Stimulated activated CD4-positive, alpha-beta T cell treated with anti-CD3 and anti-CD28 coated beads, Interleukin-12 subunit alpha, Interleukin-12 subunit beta, amount 100 ng/mL, for 4 hours (primary cell): ENCODE measurements at places on chromosomes 1 and 21.

GRCh38 chr1:183652107-183652506 lies 1.0 kb downstream of the APOBEC4 start:
- DNase-seq, result no peak

- DNase-seq, result no peak
Observed at GRCh38 chr1:164846731-164847691, 288.0 kb downstream of the PBX1 start.

GRCh38 chr1:27561124-27561899 lies 42.6 kb downstream of the AHDC1 start:
- no peak for DNase-seq

- DNase-seq, result no peak
Observed at GRCh38 chr1:94026619-94027380, 94.1 kb downstream of the ABCA4 start.

GRCh38 chr1:181184621-181185020 lies 96.1 kb downstream of the IER5 start:
- no peak for DNase-seq

DNA sequence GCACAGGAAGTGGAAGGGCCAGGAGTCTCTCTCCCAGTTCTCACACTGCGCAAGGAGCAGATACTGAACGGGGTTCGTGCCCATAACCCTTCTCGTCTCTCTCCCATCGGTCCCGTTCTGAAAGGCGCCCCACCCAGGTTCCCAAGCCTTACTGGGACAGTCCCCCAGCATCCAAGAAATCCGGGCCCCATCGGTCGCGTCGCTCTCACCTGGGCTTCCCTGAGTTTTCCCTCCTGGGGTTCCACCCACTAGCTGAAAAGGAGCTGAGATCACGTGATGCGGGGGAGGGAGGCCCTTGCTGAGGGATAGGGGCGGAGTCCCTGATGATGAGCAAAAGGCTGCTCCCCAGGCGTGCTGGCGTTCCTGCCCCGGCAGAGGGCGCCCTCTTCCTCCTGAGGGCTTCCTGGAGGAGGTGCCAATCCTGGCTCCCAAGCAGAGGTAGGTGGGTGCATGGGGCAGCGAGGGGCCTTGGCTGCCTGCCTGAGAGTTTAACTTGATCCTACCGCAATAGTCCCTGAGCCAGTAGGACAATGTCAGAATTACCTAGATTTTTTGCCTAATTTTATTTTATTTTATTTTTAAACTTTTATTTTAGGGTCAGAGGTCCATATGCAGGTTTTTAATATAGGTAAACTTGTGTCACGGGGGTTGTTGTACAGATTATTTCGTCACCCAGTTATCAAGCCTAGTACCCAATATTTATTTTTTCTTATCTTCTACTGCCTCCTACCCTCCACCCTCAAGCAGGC lies at the start of gene SPOCD1:
Gene SPOCD1, minus strand, starts transcription at position 271 of the 749 bp plus-strand sequence. CDS start 689 bp downstream, outside the sequence.
- peak; percentile 81 for DNase-seq

- no peak for DNase-seq
Observed at GRCh38 chr1:39841429-39841828, 41.9 kb downstream of the TRIT1 start.

- no peak for DNase-seq
Observed at GRCh38 chr21:17903029-17903806, 84.1 kb upstream of the C21orf91 start.

DNA sequence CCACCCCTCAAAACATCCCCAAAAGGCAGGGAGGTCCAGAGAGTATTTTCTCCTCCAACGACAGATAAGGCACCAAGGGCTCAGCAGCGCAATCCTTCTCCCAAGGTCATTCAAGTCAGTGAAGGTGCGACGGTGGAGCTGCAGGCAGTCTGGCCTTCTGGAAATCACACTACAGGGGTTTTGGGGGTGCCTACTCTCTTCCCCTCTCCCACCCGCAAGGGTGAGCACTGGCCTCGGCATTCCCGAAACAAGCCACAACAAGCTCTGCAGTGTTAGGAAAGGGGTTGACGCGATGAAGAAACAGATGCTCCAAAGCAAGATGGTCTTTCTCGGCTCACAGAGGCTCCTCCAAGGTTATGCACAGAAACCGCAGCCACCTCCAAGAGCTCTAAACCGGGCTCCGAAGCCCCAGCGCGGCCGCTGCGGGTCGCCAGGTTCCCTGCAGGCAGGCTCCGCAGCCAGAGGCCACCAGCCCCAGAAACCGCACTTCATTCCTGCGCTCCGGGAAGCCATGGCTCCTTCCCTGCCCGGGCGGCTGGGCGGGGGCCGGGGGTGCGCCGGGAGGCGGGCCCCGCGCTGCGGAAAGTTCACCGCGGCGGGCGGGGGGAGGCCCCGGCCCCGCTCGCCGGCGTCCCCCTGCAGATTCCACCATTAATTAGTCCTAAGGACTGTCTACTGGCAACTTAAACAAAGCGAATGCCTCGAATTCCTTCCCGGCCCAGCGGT lies 1.1 kb downstream of the LUZP1 start:
- no peak for DNase-seq

DNA sequence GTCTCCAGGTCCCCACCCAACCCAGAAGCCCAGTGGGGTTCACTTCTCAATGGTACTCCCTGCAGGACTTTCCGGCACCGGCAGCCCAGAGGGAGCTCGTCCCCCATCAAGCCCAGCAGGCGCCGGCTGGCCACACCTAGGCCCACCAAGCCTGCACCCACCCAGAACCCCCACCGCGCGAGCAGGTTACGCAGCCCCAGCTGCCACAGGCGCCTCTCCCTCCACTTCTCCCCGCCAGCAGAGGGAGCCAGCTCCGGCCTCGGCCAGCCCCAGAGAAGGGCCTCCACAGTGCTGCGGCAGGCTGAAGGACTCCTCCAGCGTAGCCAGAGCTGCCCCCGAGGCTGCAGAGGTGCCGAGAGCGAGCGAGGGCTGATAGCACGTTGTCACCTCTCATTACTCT lies 722.3 kb downstream of the PLA2G4A start:
- DNase-seq, result no peak

DNA sequence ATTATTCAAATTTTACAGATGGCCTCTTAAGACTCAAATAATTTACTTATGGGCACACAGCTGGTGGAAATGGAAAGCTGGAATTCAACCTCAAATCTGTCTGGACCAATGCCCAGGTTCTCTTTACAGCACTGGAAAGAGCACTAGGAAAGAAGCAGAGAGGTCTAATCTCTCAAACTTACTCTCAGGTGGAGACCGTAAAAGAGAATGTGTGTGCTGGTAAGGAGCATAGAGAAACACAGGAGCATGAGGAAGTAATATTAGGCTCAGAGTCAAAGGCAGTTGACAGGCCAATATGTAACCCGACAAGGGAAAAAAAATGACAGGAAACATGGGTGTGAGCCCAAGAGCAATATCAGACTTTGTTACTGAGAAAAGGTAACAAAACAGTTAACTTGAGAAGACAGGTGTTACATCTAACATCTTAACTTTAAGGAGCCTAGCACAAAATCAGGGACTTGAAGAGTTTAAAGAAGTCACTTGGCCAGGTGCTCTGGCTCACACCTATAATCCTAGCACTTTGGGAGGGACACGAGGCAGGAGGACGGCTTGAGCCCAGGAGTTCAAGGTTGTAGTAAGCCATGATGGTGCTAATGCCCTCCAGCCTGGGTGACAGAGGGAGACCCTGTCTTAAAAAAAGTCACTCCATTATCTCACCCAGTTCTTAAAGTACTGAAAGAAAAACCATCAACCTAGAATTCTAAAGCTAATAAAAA lies 20.7 kb downstream of the PPP1R15B start:
- DNase-seq, result no peak

DNA sequence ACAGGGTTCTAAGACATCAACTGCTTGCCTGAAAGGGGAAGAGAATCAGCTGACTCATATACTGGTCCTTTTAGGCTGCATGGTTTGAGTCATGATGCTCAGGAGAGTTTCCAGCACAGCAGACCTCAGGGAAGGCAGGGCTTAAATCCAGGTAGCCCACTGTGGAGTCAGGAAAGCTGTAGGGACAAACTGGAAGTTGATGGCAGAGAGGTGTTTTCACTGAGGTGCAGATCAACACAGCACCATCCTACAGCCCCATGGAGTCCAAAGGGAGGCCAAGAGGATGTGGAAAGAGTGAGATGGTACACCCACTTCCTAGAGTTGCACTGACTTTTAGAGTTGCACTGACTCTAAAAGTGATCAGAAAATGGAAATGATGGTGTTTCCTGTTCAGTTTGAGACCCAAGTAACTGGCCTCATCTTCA lies 252.4 kb upstream of the DUSP10 start:
- DNase-seq, result peak; percentile 11

- peak; percentile 55 for DNase-seq
Observed at GRCh38 chr1:205344066-205344928, 12.4 kb downstream of the KLHDC8A start.

DNA sequence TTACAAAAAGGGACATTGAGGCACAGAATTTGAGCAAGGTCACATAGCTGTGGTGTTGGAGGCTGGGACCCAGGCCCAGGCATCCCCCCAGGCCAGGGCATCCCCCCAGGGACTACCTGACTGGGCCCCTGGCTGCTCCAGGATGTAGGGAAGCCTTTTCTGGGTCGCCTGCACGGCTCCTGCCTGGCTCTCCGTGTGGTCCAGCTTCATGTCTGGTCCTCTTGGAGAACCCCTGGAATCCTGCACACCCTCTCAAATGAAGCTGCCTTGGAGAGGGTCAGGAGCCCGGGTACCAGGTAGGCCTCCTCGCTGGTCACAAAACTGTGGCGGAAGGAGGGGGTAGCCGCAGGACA lies 919 bp upstream of the CELSR2 start:
- no peak for DNase-seq

DNA sequence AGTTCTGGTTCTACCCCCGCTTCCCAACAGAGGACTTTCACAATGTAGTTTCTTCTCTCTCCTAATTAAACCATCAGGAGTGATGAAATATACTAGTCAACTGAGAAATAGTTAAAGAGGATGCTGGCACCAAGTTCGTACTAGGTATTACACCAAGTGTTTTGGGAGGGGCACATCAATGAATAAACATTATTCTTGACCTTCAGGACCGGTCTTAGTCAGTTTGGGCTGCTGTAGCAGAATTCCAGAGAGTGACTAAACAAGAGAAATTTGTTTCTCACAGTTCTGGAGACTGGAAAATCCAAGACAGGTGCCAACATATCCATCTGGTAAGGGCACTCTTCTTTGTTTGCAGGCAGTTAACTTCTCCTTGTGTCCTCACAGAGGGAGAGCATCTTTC lies 103.8 kb downstream of the SPATA17 start:
- no peak for DNase-seq

DNA sequence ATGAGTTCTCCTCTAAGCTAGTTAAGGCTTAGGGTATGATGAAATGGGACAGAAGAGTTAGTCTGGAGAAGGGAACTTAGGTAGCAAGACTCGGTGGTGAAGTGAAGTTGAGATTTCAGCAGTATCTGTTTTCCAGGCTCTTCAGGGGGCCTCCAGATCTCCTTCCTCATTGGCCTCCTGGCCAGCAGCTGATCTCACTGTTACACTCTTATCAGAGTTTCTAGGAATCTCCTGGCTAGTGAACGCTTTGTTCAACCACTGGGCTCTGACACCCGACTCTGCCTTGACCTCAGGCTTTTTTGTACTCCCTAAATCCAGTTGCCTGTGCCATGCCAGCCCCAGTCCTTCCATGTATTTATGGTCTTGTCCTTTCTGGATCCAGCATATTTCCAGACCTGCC lies 311.0 kb downstream of the ASTN1 start:
- no peak for DNase-seq

DNA sequence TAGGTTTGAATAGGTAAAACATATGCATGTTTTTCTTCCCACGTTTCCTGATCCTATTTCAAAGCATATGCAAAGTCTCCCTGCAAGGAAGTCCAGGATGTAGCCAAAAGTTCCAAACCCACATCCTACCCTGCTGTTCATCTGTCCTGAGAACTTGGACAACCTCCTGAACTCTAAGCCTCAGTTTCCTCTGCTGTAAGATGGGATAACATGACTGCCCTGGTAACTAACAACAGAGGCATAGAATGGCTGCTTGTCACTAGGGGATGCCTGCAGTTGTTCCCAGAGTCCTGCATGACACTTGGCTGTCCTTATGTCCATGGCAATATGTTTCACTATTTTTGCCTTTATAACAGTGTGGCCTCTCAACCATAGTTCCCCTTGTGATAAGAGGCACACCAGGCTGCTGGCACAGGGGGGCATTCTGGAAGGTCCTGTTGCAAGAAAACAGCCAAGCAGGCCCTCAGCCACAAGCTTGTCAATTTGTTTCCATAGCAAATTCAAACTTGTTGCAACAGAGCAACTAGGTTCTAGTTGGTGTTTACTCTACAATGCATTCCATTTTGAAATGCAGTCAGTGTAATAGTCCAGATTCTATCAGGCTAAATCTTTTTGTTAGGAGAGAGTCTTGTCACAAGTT lies 1.5 kb upstream of the HDGF start:
- no peak for DNase-seq

GRCh38 chr1:101667761-101668160 lies 329.0 kb downstream of the OLFM3 start:
- no peak for DNase-seq

- DNase-seq, result no peak
Observed at GRCh38 chr1:233442026-233442780, 114.7 kb downstream of the MAP3K21 start.

DNA sequence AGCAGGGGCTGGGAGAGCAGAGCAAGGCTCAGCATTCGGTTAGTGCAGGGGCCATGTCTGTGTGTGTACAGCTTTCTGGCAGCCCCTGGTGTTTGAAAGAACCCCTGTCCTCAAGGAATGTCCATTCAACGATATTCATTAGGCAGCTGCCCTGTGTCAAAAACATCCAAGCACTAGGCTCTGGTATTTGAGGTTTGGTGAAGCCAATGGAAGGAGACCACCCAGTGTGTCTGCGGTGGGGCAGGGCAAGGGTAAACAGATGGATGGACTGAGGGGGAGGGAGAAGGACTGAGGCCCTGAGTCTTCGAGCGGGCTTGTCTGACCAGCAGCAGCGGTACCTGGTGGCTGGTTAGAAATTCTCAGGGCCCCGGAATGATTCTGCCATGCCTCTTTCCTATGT lies 155.6 kb upstream of the KLHDC7A start:
- no peak for DNase-seq

GRCh38 chr1:94072840-94073522 lies 48.0 kb downstream of the ABCA4 start:
- DNase-seq, result no peak

GRCh38 chr1:109500941-109501381 lies 7.1 kb downstream of the CYB561D1 start:
- no peak for DNase-seq

- DNase-seq, result no peak
Observed at GRCh38 chr1:3940754-3941345, 40.8 kb upstream of the C1orf174 start.

DNA sequence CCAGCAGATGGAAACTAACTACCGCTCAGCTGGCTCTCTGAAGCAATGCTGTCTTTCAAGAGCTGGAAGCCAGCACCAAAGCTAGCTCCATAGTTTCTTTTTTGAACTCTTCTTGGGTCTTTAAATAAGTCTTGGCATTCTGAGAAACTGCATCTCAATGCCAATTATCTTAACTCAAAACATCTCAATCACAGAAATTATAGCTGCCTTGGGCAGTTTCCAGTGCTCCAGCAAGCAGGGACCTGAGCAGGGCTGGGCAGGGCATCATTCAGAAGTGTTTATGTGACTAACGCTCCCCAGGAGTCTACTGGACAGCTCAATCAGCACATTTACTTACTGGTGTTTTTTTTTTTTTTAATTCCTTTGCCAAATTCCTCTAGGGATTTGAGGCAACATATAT lies 18.3 kb upstream of the PADI4 start:
- no peak for DNase-seq

- DNase-seq, result no peak
Observed at GRCh38 chr1:197306381-197307062, 38.5 kb downstream of the CRB1 start.

- DNase-seq, result no peak
Observed at GRCh38 chr1:94917251-94917650, 9.7 kb downstream of the CNN3 start.
